Spinal cord (tissue), 10 donors: ENCODE measurements at places on chromosomes 5 and 9. TPM values are rescaled to one million over a fixed set of nuclear protein-coding genes. Genes with fewer than 3 reads are reported as not detected.

GRCh38 chr5:56470007-56470406, 236.9 kb upstream of the ANKRD55 start:
- no peak overlapping the region for H3K27ac ChIP-seq
- H3K4me1 ChIP-seq = no peaks in the 10 kb centered on the region
- H3K27me3 ChIP-seq = no peaks in the 10 kb centered on the region
- DNase-seq = no peak
- H3K4me3 ChIP-seq = no peak overlapping the region
- H3K36me3 ChIP-seq = no peaks in the 10 kb centered on the region

DNA sequence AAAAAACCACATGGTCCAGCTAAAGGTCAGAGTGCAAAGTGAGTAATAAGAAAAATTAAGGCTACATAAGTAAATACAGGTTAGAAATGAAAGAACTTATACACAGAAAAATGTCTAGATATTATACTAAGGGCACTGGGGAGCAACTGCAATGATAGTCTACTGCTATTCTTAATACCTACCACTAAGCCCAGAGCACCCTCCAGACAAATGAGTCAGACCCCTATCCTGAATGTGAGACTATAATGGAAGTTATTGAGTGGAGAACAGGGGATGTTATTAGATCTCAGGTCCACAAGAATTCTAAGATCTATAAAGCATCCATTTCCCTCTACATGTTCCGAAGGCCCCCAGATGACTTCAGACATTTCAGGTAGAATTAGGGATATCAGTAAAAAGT, 438.3 kb downstream of the PRELID2 start:
- H3K27ac ChIP-seq = no peak overlapping the region
- no peaks in the 10 kb centered on the region for H3K27me3 ChIP-seq
- DNase-seq = no peak
- no peak overlapping the region for H3K4me3 ChIP-seq
- no peaks in the 10 kb centered on the region for H3K36me3 ChIP-seq

DNA sequence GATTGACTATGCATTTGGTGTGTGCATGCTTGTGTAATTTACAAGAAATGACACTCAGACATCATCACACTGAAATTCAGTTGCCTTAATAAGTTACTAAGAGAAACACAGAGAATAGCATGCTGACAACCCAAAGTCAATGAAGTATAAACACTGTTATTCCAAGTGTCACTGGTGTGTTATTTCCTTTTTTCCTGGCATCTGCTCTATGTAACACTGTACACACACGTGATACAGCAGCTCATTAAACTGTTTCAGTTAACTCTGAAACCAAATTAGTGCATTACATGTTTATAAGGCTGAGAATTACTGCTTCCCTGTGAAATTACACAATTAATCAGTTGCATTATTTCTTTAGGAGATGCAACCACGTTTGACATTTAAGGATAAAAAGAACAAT, 252.7 kb downstream of the EFNA5 start:
- no peaks in the 10 kb centered on the region for H3K27me3 ChIP-seq
- no peaks in the 10 kb centered on the region for H3K36me3 ChIP-seq
- H3K27ac ChIP-seq = no peak overlapping the region
- H3K4me1 ChIP-seq = no peaks in the 10 kb centered on the region
- DNase-seq = no peak

GRCh38 chr5:138489683-138490061, 24.4 kb downstream of the EGR1 start:
- H3K27ac ChIP-seq = no peak overlapping the region
- no peaks in the 10 kb centered on the region for H3K27me3 ChIP-seq
- peaks cover 43% of the 10 kb centered on the region for H3K4me1 ChIP-seq
- no peak for DNase-seq
- H3K4me3 ChIP-seq = no peak overlapping the region

GRCh38 chr5:157827423-157827822, 31.5 kb downstream of the CLINT1 start:
- no peak for DNase-seq
- H3K36me3 ChIP-seq = no peaks in the 10 kb centered on the region
- no peak overlapping the region for H3K27ac ChIP-seq
- H3K4me3 ChIP-seq = no peak overlapping the region

- no peak for DNase-seq
- no peaks in the 10 kb centered on the region for H3K4me1 ChIP-seq
- H3K36me3 ChIP-seq = no peaks in the 10 kb centered on the region
- H3K4me3 ChIP-seq = no peak overlapping the region
These were observed 16.2 kb upstream of the MAT2B start for GRCh38 chr5:163489055-163489744.

DNA sequence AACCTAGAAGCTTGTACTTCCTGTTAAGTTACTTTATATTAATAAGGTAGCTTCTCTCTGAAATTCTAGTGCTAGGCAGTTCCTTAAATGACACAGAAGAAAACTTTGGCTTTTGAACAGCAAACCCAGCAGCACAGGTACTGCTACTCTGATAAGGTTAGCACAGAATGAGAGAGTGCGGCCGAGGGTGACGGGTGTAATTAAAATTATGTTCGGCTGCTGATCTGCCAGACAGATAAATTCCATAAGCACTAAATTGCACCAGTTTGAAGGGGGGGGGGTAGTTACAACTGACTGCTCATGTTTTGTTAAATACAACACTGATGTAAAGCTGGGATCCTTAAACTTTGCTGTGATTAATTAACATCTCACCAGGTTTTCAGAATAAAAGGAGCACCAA, 475.1 kb downstream of the SPOCK1 start:
- no peaks in the 10 kb centered on the region for H3K27me3 ChIP-seq
- no peaks in the 10 kb centered on the region for H3K36me3 ChIP-seq
- H3K4me1 ChIP-seq = no peaks in the 10 kb centered on the region
- H3K4me3 ChIP-seq = no peak overlapping the region
- peak; percentile 55 for DNase-seq

DNA sequence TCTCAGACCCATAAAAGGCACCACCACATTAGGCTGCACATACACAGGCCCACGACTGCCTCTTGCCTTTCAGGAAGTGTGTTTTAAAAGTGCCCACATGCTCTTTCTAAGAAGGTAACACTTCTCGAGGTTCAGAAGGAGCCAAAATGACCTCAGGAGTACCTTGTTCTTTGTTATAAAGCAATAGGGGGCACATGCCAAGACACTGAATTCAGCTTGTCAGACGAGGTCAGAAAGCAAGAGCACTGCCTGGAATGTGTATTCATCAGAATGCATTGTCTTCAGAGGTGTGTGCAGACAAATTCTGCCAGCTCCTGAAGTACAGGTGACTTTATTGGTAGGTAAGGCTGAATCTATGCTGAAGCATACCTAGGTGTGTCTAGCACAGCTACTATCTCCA, 114.5 kb upstream of the IRX1 start:
- H3K4me1 ChIP-seq = no peaks in the 10 kb centered on the region
- H3K4me3 ChIP-seq = no peak overlapping the region
- DNase-seq = no peak
- H3K27ac ChIP-seq = no peak overlapping the region
- H3K36me3 ChIP-seq = no peaks in the 10 kb centered on the region

The GABRA6 gene
- 0.06 TPM for total RNA-seq

The C5orf58 gene
- total RNA-seq = not detected

The SHC3 gene
- total RNA-seq = 29.8 TPM
